ENCODE measurements at places on chromosomes 2 and 18.

- no peak for DNase-seq
Observed at GRCh38 chr2:100234141-100234540, 88.2 kb downstream of the LONRF2 start.

DNA sequence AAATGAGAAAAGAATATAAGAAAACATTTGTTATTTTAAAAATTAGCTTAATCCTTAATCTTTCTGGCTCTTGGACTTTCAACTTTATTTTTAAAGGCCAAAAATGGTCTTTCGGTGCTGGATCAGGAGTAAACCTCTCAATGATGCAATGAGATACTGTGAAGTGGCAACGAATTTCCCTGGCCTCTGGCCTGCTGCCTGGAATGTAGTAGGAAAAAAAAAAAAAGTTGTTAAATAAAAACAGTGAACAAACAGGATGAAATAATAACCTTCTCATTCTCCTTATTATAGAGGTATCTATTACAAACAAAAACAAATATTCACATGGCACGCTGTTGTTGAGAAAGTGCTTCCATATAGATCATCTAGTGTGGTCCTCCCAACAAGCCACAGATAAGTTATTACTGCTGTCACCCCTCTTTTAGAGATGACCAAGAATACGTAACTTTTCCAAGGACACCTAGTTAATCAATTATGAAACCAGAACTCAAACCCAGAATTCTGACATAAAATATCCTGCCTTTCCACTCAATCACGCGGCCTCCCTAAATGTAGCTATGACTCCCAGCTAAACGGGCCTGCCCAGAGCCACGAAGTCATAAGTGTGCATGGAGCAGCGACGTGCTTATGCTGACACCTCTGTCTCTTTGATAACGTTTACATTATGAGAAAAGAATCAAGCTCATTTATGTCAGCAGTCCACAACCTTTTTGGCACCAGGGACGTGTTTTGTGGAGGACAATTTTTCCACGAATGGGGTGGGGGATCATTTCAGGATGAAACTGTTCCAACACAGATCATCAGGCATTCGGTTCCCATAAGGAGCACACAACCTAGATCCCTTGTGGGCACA lies 170.9 kb downstream of the BCL2 start:
- no peak for DNase-seq

- DNase-seq = no peak
Observed at GRCh38 chr2:134145519-134145918, 108.4 kb upstream of the MGAT5 start.

- no peak for DNase-seq
Observed at GRCh38 chr2:120602251-120602650, 133.4 kb upstream of the GLI2 start.

DNA sequence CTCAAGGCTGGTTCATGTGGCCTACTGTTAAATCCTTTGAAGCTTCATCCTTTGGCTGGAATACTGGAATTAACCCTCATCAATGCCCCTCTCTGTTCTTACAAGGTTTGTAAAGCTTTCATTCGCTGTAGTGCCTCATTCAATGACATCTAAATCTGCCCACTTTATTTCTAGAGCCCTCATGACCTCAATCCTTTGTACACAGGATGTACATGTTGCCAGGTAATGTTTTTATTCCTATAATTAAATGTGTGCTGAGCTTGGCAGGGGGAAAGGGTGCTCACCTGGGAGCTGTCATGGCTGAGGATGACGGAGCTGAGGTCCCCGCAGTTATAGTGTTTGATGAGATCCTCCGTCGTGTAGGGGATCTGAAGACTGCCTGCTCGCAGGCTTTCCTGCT lies 39.3 kb downstream of the TRABD2A start:
- peak; percentile 75 for DNase-seq

DNA sequence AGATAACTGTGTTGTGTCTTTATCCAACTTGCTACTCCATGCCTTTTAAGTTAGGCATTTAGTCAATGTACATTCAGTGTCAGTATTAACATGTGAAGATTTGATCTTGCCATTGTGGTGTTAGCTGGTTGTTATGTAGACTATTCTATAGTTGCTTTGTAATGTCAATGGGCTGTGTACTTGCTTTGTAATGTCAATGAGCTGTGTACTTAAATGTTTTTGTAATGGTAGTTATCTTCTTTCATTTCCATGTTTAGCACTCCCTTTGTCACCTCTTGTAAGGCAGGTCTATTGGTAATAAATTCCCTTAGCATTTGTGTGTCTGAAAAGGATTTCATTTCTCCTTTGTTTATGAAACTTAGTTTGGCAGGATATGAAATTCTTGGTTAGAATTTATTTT lies 53.4 kb downstream of the MC4R start:
- DNase-seq = no peak

- DNase-seq = no peak
Observed at GRCh38 chr2:138496096-138496651, 5.4 kb upstream of the SPOPL start.

DNA sequence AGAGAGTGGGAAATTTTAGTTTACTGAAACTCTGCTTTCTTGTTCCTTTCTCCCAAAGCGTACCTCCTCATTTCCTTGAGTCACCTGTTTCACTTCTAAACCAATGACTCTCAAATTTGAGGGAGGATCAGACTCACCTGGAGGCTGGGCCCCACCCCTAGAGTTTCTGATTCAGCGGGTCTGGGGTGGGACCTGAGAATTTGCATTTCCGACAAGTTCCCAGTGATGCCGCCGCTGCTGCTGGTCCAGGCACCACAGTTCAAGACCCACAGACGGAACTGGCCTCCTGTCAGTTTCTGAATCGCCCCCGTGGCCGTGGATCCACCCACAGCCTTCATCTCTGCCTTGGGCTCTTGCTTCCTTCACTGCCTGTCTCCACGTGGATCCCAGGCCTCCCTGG lies 44.9 kb upstream of the PELI1 start:
- no peak for DNase-seq

DNA sequence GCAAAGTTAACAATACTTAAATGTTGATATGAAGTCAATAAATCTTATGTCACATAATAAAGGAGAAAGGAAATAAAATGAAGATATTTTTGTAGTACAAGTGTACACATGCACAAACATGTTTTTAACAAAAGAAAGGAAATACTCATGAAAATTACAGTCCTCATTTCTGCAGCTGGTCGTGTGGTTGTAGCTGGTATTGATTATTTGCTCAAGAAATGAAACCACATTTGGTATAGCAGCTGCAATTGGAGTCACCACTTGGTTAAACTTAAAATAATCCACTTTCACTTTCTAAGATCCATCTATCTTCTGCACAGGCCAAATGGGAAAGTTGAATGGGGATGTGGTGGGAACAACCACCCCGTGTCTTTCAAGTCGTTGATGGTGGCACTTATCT lies 580.5 kb upstream of the NRXN1 start:
- DNase-seq = no peak

- DNase-seq = no peak
Observed at GRCh38 chr2:167987026-167987425, 260.4 kb downstream of the STK39 start.

DNA sequence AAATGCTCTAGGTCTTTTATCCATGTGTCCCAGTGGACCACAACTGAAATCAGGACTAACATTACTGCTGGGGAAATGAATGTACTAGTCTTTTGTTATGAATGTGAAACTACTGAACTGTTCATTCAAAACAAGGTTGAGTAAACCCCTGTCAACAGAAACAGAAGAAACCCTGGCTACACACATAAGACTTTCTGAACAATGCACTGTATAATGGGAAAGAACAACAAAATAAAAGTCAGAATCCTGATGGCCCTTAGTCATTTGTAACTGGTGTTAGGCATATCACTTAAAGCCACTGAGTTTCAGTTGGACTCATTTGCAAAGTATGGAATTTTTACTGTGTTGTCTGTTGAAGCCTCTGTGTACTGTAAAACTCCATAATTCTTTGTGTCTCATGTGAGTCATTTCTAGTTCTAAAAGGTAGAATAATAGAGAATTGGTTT lies 77.0 kb upstream of the UBXN4 start:
- no peak for DNase-seq

DNA sequence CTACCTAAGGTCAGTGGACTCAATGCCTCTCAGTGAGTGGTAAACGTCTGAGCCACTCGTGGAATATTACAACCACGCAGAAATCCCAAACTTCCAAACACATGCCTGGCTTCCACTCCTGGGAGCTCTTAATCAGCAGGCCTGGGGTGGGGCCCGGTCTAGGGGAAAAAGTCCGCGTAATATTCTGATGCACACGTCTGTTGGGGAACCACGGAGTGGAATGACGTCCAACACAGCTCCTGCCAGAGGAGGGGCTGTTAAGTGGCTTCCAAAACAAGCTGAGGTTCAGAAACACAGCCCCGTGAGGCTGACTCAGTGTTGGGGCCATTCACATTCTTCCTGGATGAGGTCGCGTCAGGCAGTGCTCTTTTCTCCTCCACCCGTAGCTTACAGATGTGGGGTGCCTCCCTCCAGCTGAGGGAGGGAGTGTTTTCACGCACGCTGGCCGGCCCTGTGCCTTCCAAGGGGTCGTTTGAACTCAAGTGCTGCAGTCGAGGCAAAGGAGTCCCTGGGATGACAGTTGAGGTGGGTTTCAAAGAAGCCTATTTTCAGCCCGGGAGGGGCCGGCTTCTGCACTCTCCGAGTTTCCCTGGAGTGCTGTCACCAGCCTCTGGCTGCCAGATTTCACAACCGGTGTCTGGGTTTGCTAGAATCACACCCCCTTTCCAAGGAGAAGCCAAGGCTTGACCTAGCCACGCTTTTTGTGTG lies 73.1 kb downstream of the ACKR3 start:
- DNase-seq = no peak

DNA sequence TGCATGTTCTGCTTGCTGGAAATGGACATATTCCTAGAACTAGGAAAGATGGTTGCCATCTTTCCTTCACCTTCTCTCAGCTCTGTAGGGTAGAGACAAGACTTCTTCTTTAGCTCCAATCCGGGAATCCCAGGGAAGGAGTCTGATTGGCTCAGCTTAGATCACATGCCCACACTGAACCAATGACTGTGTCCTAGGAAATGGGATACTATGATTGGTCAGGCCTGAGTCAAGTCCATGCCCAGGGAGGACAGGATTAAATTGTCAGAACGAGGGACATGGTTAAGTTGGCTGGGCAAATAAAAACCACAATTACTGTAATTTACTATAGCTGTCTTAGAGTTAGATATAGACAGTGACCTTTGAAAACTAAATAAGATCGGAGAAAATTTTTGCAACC lies 31.4 kb downstream of the SEMA4F start:
- no peak for DNase-seq

- DNase-seq = peak; percentile 8
Observed at GRCh38 chr18:13611601-13612195, 114.7 kb downstream of the FAM210A start.

DNA sequence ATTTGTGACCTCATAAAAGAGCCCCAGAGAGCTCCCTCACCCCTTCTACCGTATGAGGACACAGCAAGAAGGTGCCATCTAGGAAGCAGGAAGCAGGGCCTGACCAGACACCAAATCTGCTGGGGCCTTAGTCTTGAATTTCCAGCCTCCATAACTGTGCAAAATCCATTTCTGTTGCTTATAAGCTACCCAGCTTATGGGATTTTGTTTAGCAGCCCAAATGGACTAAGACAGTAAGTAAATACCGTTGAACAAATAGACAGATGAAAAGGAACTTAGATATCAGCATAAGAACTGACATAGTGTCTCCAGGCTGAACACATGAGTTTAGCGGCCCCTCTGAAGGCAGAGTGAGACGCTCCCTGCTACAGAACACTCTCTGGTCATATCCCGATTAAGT lies 130.9 kb downstream of the UXS1 start:
- no peak for DNase-seq

- DNase-seq = no peak
Observed at GRCh38 chr2:176585791-176586190, 316.5 kb downstream of the MTX2 start.

DNA sequence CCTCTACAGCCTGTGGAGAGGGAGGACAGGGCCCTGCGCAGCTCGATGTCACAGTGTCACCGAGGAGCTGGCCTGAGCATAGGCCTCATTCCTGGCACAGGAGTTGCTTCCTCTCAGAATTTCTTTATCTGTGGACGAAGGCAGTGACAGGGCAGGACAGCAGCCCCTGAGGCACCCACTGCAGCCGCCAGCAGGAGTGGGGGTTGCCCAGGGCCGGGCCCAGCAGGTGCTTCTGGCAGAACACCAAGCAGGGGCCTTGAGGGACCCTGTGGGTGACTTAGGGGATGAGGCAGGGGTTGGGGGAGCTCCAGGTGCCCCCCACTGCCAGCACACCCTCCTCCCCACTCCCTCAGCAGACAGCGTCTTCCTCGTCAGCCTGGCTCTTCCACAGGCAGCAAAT lies 290.0 kb downstream of the PHLPP1 start:
- no peak for DNase-seq

GRCh38 chr18:31244771-31245394 lies 73.1 kb upstream of the DSG1 start:
- DNase-seq = no peak

DNA sequence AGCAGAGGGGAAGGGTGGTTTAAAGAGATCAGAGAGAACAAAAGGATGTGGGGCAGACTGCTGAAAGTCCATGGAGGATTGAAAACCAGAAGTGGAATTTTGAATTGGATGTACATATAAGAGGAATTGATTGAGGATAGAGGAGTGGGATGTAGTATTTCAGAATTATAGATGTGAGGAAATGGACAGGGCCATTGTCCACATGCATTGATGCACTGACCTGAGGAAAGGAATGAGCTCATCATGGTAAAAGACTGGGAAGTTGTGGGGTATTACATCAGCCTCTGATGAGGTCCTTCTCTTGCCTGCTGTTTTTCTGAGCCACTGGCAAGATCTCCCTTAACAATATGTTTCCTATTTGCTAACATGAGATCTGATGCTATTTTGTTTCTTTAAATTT lies 365.7 kb upstream of the FANCL start:
- no peak for DNase-seq

GRCh38 chr2:228181098-228182019 lies at the start of gene SPHKAP:
SPHKAP (minus strand) TSS chr2:228181687; CDS start chr2:228181598, 89 bp downstream.
- DNase-seq = no peak

DNA sequence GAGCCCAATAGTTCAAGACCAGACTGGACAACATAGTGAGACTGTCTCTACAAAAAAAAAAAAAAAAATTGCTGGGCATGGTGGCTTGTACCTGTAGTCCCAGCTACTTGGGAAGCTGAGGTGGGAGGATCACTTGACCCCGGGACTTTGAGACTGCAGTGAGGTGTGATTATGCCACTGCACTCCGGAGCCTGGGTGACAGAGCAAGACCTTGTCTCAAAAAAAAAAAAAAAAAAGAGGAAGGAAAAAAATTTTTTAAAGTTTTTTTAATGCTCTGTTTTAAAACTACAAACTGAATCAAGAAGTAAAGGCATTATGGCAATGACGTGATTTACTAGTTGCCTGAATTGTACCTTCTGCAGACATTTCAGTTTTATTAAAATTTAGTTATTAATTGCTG lies 54.5 kb upstream of the ZDBF2 start:
- no peak for DNase-seq

Data from naive thymus-derived CD4-positive, alpha-beta T cell (primary cell).